ENCODE measurements at places on chromosomes 11 and 22.

- DNase-seq, result no peak
Observed at GRCh38 chr11:125351033-125351867, 144.8 kb downstream of the FEZ1 start.

DNA sequence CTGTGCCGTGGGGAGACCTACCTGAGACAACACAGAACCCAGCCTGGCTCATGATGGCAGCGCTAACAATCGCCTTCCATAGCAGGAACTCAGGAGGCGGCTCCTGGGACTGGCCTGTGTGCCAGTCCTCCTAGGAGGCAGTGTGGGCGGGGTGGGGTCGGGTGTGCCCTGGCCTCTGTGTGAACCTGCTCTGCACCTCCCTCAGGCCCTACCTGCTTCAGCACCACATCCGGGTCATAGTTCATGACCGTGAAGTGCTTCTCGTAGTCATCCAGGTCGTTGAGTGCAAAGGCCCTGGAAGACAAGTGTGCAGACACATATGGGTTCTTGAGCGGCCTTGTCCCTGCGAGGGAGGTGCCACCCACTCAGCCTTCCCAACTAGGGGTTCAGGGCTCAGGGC lies 15.3 kb downstream of the TTLL12 start:
- DNase-seq, result no peak

DNA sequence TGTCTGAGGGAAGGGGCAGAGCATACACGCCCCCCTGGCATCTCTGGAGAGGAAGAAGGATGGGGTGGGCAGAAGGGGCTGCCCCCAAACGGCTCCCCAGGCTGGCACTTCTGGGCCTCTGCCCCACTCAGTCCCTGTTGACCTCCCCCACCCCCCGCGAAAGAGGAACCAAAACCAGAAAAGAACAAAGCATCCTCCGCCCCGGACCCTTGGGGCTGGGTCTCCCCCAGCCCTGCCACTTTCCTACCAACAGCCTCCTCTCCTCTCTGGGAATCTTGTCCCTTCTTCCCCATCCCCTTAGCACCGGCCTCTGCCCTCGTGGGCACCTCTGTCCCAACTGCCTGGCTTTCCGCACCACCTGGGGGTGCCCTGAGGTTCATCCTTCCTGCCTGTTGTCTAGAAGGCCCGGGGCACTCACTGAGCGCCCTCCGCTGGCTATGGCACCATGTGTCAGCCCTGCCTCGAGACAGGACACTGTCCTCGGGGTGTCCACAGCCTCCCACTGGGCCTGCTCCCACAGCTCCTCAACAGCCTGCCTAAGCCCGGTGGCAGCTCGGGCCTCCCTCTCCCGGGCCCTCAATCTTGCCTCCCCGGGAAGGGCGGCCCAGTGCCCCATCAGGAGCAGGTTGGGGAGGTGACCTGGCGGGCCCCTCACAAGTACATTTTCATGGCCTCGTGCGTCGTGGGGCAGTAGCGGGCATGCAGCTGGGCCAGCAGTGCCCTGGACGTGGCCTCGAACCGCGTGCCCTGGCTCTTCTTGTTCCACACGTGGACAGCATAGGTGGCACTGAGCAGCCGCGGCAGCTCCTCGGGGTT lies 28.2 kb downstream of the A4GALT start:
- DNase-seq, result no peak

DNA sequence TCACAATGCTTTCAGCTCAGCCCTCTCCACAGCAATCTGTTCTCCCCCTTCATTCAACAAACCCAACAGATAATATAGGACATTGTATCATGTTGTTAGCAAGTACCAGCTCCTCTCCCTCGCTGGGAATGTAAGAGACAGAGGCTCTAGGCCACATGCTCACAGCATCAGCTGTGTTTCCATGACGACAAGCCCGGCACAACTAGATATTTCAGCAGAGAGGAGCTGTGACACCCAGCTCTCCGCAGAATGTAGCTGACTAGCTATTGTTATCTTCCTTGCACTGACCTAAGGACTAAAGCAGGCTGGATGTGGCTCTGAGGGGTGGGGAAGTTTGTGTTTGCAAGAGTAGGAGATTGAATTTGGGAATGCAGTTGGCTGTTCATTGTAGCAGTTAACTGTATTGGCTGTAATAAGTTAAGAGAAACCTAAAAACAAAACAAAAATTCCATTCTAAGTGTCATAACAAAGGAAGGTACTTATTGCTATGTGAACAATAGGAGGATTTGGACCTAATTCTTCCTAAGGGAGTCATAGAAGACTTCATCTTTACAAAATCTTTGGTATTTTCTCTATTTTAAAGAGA lies 28.0 kb upstream of the RRAS2 start:
- no peak for DNase-seq

GRCh38 chr11:122803716-122804115 lies 34.6 kb upstream of the CRTAM start:
- no peak for DNase-seq

- DNase-seq, result no peak
Observed at GRCh38 chr11:13302420-13302958, 24.9 kb downstream of the BMAL1 start.

DNA sequence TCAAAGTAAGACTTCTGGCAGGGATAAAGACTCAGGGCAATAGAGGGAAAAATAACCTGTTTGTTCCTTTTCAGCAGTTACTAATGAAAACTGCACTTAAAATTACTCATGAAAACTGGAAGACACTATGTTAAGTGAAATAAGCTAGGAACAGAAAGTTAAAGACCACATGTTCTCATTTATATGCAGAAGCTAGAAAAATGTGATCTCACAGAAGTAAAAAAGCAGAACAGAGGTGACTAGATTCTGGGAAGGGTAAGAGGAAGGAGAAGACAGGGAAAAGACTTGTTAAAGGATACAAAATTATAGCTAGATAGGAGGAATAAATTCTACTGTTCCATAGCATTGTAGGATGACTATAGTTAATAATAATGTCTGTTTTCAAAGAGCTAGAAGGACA lies 22.2 kb downstream of the HPS5 start:
- no peak for DNase-seq

DNA sequence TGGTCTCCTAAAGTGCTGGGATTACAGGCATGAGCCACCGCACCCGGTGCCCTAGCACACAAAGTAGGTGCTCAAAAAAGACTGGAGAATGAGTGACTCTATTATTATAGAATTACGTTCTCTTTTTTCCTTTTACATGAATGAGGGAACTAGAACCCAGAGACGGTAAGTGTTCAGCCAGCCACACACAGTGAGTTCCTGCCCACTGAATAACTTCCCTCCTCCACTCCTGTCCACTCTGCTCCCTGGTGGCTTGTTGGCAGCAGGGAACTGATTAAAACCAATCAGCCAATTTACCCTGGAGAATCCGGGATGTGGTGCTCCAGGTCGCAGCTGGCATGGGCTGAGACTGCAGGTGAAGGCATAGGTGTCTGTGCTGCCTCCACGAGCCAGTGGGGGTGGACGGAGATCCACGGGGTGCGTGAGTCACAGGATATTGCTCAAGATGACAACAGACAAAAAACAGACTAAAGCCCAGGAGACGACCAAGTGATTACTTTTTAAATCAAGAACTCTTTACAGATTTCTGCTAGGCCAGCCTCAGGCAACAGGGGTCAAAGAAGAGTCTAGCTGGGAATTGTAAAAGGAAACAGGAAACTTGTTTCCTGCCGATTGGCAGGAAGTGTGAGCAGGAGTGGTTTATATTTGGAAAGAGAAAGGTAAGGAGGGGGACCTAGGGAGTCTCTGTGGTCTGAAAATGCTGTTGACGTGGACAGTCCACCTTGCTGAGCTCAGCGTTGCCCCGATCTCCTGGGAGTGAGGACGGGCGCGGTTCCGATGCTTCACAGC lies 95.2 kb upstream of the TP53I11 start:
- no peak for DNase-seq

- DNase-seq, result no peak
Observed at GRCh38 chr11:122422682-122423081, 232.8 kb upstream of the UBASH3B start.
